Activated T-helper 2 cell treated with anti-CD3 and anti-CD28 coated beads, Interferon-gamma antibody, Interleukin-2, Interleukin-4, amounts not matched to agents 10 μg/mL and 5 μg/mL and 100 μg/mL, durations not matched to agents 14 hours and 24 hours and 36 hours (primary cell): ENCODE measurements at places on chromosomes 13 and 19.

DNA sequence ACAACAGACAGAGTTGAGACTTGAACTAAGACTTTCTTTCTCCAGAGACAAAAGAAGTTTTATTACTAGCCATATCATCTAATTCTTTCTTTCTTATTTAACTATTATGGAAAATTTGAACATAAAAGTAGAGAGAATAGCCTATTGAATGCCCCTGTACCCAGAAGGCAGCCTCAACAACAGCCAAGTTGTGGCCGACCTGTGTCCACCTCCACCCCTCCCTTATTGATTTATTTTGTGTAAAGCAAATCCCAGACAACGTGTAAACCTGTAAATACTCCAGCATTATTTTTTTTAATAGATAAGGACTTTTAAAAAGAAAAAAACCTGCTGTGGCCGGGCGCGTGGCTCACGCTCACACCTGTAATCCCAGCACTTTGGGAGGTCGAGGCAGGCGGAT lies 26.1 kb upstream of the FXYD3 start:
- no peak for DNase-seq

DNA sequence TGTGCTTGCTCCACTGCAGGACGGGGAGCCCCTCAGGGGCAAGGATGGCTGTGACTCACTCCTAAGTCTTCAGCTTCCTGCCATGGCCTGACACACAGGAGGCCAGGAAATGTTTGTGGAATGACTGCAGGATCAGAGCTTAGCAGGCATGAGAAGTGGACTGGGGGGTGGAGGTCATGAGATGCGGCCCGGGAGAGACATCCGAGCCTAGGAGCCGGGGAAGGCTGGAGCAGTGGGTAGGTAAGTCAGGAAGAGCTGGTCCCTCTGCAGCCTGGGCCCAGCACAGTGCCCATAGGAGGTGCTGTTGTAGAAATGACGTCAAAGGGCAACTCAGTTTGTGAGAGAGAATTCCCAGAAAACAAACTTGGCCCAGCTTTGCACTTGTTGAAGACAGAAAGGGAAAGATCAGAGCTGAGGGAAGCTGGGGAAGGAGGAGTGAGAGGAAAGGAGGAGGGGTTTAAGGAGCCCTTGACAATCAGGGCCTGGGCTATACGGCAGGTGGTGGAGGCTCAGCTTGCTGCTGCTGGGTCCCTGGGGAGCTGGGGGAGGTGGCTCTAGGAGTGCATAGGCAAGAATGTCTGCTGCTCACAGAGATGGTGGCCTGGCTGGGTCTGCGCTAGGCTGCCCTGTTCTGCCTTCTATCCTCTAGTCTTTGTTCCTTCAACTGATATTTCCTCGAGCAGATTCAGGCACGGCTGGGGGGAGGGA lies 18.5 kb downstream of the POU2F2 start:
- DNase-seq = no peak

GRCh38 chr13:79837741-79838450 lies 356.9 kb downstream of the NDFIP2 start:
- no peak for DNase-seq

GRCh38 chr19:8391198-8392016 lies 1.2 kb downstream of the RAB11B start:
- no peak for DNase-seq

- DNase-seq = no peak
Observed at GRCh38 chr13:32838945-32839344, 177.3 kb upstream of the KL start.
